ENCODE measurements at places on chromosomes 5 and 9. TPM values are rescaled to one million over a fixed set of nuclear protein-coding genes. Genes with fewer than 3 reads are reported as not detected.

DNA sequence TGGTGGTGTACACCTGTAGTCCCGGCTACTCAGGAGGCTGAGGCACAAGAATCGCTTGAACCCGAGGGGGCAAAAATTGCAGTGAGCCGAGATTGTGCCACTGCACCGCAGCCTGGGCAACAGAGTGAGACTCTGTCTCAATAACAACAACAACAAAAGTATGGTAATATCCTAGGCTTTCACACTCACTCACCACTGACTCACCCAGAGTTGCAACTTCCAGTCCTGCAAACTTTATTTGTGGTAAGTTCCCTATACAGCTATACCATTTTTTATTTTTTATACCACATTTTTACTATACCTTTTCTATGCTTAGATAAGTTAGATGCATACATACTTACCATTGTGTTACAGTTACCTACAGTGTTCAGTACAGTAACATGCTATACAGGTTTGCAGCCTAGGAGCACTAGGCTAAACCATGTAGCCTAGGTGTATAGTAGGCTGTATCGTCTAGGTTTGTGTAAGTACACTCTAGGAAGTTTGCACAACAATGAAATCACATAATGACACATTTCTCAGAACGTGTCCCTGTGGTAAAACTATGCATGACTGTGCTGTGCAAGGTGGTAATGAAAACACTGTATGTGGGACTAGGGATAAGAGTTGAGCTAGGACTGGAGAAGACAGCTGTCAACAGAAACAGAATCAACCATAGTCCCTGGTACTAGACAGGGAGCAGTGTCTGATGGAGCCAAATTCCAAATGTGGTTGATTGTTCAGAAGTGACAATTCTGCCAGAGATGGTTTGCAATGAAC, 109.5 kb upstream of the RAD23B start:
- H3K4me1 ChIP-seq: peaks cover 25% of the 10 kb centered on the region
- no peak for DNase-seq
- peaks cover 6% of the 10 kb centered on the region for H3K27me3 ChIP-seq
- H3K4me3 ChIP-seq: no peak overlapping the region
- H3K36me3 ChIP-seq: no peaks in the 10 kb centered on the region

GRCh38 chr5:333945-334344, 12.4 kb downstream of the AHRR start:
- H3K36me3 ChIP-seq: peaks cover 25% of the 10 kb centered on the region
- peaks cover 74% of the 10 kb centered on the region for H3K4me1 ChIP-seq
- H3K27me3 ChIP-seq: no peaks in the 10 kb centered on the region
- peak overlapping the region; percentile 93 for H3K27ac ChIP-seq

DNA sequence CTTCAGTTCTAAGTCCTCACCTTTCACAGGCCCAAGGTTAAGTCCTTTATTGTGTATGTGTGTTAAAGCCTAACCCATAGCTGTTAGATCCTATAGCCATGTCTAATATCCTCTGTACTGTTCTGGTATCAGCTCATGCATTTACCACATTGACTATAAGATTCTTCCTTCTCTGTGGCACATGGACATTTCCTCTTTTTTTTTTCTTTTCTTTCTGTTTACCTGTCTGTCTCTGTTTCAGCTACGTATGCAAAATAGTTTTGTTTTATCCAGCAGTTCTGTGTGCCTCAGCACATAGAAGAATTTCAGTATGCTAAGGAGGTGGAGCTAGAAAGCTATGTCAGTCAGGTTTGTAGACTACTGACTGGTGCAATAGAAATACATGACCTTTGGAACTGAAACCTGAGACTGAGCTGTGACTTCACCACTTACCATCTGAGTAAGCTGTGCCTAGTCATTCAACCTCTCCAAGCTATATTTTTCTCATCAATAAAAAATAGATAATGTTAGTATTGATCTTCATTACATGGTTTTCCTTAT, 155.6 kb upstream of the VLDLR start:
- peaks cover 2% of the 10 kb centered on the region for H3K4me1 ChIP-seq
- no peak overlapping the region for H3K4me3 ChIP-seq
- H3K27me3 ChIP-seq: peaks cover 11% of the 10 kb centered on the region
- H3K27ac ChIP-seq: no peak overlapping the region
- no peaks in the 10 kb centered on the region for H3K36me3 ChIP-seq
- no peak for DNase-seq

DNA sequence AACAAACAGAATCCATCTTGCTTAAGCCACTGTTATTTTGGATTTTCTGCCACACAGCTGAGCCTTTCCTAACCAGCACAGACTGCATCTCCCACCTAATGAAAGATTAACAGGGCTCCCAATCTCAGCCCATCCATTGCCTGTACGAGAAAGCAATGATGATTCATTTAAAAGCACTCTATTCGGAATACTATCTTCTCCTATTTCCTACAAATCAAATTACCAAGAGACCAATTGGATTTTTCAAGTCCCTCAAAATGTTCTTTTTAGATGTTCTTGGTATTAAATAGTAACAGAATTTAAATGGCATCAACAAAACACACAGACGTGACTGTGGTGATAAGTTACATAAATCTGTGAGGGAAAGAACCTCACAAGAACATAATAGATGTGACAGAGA, 324.1 kb downstream of the AGTPBP1 start:
- no peaks in the 10 kb centered on the region for H3K36me3 ChIP-seq
- no peak for DNase-seq
- no peak overlapping the region for H3K27ac ChIP-seq
- H3K4me3 ChIP-seq: no peak overlapping the region
- H3K27me3 ChIP-seq: no peaks in the 10 kb centered on the region

The TAF11L10 gene
- total RNA-seq: not detected

The CMYA5 gene
- 0.11 TPM for total RNA-seq

- H3K4me1 ChIP-seq: no peaks in the 10 kb centered on the region
- H3K27ac ChIP-seq: no peak overlapping the region
- H3K36me3 ChIP-seq: no peaks in the 10 kb centered on the region
- DNase-seq: no peak
Measured at GRCh38 chr9:73715591-73715990, 563.9 kb downstream of the ANXA1 start.

GRCh38 chr5:168659286-168659847, 80.2 kb upstream of the PANK3 start:
- no peaks in the 10 kb centered on the region for H3K4me1 ChIP-seq
- H3K4me3 ChIP-seq: no peak overlapping the region
- DNase-seq: no peak
- H3K27ac ChIP-seq: no peak overlapping the region
- no peaks in the 10 kb centered on the region for H3K27me3 ChIP-seq
- H3K36me3 ChIP-seq: no peaks in the 10 kb centered on the region

DNA sequence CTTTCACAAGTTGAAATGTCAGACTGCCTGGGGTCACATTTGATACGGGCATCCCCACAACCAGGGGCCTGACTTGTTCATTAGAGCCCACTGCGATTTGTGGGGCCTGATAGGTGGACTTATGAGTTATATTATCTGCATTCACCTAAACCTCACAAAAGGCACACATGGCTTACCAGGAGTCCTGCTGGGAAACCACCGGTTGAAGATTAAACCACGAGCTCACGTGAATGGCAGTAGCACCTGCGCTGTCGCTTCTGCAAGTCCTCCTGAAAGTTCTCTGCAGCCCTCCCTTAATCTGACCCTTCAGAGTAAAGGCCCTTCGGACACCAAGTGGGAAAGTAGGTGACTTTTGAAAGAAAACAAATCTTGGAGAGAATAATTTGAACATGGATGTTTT, 68.9 kb downstream of the PPIC start:
- no peak overlapping the region for H3K4me3 ChIP-seq
- H3K27me3 ChIP-seq: no peaks in the 10 kb centered on the region
- H3K4me1 ChIP-seq: no peaks in the 10 kb centered on the region
- no peaks in the 10 kb centered on the region for H3K36me3 ChIP-seq
- no peak for DNase-seq

The ZNF618 gene
- total RNA-seq: 0.25 TPM

The DPYSL3 gene
- total RNA-seq: 0.48 TPM

DNA sequence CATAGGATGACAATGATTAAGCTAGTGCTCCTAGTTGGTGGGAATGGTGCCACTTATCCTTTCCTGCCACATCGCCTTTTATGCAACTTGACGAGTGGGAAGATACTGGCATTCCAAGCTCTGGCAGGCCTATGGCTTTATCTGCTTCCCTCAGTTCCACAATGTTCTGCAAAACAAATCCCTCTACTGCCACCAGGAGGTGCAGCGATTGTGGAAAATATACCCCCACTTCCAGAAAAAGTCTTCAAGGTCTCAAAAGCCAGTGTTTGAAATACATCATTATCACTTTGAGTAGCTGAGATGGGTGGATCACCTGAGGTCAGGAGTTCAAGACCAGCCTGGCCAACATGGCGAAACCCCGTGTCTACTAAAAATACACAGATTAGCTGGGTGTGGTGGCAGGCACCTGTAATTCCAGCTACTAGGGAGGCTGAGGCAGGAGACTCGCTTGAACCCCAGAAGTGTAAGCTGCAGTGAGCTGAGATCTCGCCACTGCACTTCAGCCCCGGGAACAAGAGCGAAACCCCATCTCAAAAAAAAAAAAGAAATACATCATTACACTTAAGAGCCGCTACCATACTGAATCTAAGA, 3.4 kb downstream of the CLINT1 start:
- H3K27me3 ChIP-seq: no peaks in the 10 kb centered on the region
- peak overlapping the region; percentile 49 for H3K27ac ChIP-seq

DNA sequence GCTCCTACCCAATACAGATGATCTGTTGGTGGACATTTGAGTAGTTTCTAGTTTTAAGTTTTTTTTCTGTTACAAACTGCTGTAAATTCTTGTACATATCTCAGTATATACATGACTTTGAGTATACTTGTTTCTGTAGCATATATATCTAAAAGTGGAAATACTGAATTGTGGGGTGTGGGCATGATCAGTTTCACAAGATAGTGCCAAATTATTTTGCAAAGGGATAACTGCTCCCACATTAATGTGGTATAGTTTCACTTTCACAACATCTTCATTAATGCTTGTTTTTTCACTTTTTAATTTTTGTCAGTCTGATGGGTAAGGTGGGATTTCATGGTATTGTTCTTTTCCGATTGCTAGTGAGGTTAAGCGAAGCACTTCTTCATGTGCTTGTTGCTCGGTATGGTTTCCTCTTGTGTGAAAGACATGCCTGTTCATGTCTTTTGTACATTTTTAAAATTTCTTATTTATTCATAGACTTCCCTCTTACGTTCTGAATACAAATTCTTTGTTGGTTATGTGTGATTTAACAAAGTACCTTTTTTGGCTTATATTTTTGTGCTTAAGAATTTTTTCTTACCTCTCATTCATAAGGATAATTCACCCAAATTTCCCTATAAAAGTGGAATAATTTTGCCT, 103.5 kb downstream of the CDC42SE2 start:
- peaks cover 59% of the 10 kb centered on the region for H3K4me1 ChIP-seq
- peak overlapping the region; percentile 77 for H3K27ac ChIP-seq
- H3K36me3 ChIP-seq: peaks cover 70% of the 10 kb centered on the region
- H3K4me3 ChIP-seq: peak overlapping the region; percentile 6
- H3K27me3 ChIP-seq: no peaks in the 10 kb centered on the region

The PCDHA1 gene
- total RNA-seq: 0.07 TPM

The ISL1 gene
- not detected for total RNA-seq

DNA sequence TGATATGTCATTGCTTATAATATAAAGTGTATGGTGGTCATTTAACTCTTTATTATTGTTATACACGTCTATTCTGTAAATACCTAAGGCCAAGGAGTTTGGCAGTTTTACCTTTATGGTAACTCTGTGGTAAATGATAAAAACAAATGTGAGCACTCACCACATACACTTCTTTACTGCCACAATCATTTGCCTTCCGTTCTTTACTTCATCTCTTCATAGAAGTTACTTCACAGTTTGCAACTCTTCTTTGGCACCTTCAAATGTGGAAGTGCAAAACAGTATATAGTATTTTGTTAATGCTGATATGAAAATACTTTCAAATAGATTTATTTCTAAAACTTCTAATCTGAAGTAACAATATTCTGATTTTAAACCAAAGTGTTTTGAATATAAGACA, 4.4 kb upstream of the MEF2C start:
- H3K4me1 ChIP-seq: peaks cover 24% of the 10 kb centered on the region
- H3K27ac ChIP-seq: no peak overlapping the region
- H3K4me3 ChIP-seq: no peak overlapping the region
- no peak for DNase-seq

DNA sequence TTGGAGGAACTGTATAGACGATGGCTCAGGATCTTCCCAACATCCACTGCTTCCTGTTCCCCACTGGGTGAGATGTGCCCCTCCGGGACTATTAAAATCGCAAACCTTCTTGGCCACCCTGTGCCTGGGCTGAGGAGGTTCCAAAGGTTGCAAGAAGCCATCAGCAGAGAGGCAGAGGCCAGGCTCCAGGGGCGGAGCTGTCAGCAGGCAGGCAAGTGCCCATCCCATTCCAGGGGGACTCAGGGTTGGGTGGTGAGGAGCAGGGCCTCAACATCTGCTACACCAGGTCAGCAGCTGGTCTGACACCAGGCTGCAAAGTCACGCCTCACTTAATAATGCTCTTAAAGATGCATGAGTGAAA, 2.2 kb downstream of the BTNL3 start:
- DNase-seq: no peak
- H3K4me1 ChIP-seq: no peaks in the 10 kb centered on the region
- no peak overlapping the region for H3K27ac ChIP-seq
- H3K27me3 ChIP-seq: no peaks in the 10 kb centered on the region
- H3K36me3 ChIP-seq: no peaks in the 10 kb centered on the region

DNA sequence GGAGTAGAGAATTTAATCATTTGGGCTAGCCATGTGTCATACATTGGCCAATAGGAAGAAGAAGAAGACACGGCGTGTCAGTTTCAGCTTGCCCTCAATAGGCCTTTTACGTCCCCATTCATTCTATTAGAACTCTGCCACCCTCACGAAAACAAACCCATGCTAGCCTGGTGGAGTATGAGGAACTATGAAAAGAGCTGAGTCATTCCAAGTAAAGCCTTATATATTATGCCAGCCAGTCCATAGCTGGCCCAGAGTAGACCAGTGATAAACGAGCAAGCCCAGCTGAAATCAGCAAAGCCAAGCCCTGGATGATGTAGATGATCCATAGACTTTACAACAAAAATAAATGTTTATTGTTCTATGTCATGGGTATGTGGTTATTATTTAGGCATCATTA, 895.1 kb downstream of the TLE1 start:
- no peaks in the 10 kb centered on the region for H3K36me3 ChIP-seq
- H3K27me3 ChIP-seq: no peaks in the 10 kb centered on the region
- no peak overlapping the region for H3K27ac ChIP-seq
- H3K4me3 ChIP-seq: no peak overlapping the region
- no peaks in the 10 kb centered on the region for H3K4me1 ChIP-seq

The CDKN2B gene
- total RNA-seq: 0.62 TPM

The OR2S2 gene
- not detected for total RNA-seq

The MLANA gene
- total RNA-seq: not detected

GRCh38 chr9:79257790-79258351, 313.9 kb upstream of the TLE4 start:
- H3K27ac ChIP-seq: no peak overlapping the region
- no peak overlapping the region for H3K4me3 ChIP-seq
- no peaks in the 10 kb centered on the region for H3K36me3 ChIP-seq
- no peaks in the 10 kb centered on the region for H3K4me1 ChIP-seq
- DNase-seq: no peak

- H3K4me3 ChIP-seq: no peak overlapping the region
- H3K27me3 ChIP-seq: no peaks in the 10 kb centered on the region
- DNase-seq: no peak
- H3K36me3 ChIP-seq: no peaks in the 10 kb centered on the region
Measured at GRCh38 chr5:179373101-179373934, 28.1 kb upstream of the ADAMTS2 start.

The NFIL3 gene
- total RNA-seq: 191 TPM
